ENCODE measurements at places on chromosomes 16 and 17. TPM values are rescaled to one million over a fixed set of nuclear protein-coding genes. Genes with fewer than 3 reads are reported as not detected.

The TMEM114 gene
- not detected for total RNA-seq

The MYH1 gene
- not detected for total RNA-seq

The RAB26 gene
- total RNA-seq = 0.28 TPM

The PTX4 gene
- total RNA-seq = not detected

The MIEN1 gene
- total RNA-seq = 16.6 TPM

The DNAAF8 gene
- total RNA-seq = under 0.01 TPM
